ENCODE measurements at places on chromosomes 12 and 14.

DNA sequence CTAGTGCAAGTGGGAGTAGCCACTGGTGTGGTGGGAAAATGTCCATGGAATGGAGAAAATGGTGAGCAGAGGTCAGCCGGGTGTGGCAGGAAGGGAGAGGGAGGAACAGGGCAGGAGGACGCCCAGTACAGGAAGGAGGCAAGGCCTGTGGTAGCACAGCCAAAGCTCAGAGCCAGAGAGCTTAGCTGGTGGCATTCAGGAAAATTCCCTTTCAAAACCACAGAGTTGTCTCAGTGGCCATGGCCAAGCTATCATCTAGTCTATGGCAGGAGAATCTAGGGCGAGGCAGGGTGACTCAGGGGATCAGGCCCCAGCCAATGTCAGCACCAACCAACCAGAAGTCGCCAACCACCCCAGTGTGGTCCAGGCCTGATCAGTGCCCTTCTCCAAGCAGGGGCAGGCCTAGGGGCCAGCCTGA lies 67.7 kb upstream of the DDX11 start:
- DNase-seq: peak; percentile 4

- no peak for DNase-seq
Observed at GRCh38 chr14:94113490-94113889, 3.0 kb downstream of the IFI27 start.

DNA sequence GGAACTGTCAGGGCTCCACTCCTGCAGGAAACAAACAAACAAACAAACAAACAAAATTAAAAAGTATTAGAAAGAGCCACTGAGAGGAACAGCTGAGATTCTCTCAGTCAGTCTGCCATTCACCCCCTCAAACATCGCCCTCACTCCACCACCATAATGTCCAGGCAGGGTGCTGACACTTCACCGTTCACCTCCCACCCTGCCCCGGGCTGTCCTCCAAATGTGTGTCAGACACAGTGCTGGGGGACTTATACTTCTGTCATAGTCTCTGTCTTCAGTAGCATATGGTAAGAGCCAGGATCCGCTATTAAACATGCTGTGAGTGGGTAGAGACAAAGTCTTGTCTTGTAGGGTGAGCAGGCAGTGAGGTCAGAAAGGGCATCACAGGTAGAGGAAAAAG lies 28.3 kb downstream of the KRT18 start:
- DNase-seq: no peak

DNA sequence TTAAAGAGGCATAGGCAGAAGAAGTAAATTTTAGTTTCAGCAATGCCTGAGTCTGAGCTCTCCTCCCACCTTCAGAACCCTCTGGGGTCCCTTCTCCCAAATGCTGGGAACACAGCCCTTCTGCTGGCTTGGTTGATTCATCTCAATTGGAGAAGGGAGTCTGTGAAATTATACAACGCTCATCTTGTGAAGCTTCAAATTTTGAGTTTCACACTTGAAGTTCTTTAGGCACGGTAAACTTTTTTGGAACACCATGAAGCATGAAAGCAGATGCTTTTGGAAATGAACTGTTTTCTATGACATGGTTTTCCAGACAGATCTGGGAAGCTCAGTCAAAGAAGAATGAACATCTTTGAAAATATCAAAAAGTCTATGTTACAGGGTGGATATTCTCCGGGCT lies 69.9 kb downstream of the TBK1 start:
- DNase-seq: no peak

DNA sequence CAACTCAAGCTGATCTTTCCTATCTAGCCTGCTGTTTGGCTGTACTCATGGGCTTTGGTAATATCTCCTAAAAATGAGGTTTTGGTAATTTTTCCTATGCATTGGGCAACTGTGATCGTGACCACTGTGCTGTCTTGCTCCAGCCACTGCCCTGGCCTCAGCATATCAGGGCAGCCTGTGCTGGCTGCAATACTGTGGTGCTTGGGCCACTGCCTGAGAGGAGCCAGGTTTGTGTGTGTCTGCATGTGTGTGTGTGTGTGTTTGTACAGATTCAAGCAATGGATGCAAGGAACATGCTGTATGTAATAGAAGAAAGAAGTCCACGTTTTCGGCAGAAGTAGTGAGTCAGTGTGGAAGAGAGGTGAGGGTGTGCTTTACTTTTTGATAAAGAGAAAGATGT lies 13.0 kb downstream of the ERG28 start:
- no peak for DNase-seq

DNA sequence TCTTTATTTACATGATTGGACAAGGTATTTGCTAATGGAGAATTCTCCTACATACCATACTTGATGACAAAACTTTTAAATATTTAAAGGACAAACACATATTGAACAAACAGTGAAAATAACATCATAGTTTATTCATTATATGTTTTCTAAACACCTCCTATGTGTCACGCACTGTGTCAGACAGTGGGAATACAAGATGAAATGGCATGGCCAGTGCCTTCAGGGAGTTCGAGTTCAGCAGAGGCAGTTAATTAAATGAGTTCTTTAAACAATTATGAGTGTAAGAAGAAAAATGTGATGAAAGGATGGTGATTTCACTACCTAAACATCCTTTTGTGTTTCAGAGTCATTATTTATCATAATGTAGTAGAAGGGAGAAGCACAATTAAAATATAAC lies 159.8 kb downstream of the KCNH5 start:
- no peak for DNase-seq

GRCh38 chr12:95215949-95216348 lies 1.3 kb downstream of the FGD6 start:
- DNase-seq: no peak

DNA sequence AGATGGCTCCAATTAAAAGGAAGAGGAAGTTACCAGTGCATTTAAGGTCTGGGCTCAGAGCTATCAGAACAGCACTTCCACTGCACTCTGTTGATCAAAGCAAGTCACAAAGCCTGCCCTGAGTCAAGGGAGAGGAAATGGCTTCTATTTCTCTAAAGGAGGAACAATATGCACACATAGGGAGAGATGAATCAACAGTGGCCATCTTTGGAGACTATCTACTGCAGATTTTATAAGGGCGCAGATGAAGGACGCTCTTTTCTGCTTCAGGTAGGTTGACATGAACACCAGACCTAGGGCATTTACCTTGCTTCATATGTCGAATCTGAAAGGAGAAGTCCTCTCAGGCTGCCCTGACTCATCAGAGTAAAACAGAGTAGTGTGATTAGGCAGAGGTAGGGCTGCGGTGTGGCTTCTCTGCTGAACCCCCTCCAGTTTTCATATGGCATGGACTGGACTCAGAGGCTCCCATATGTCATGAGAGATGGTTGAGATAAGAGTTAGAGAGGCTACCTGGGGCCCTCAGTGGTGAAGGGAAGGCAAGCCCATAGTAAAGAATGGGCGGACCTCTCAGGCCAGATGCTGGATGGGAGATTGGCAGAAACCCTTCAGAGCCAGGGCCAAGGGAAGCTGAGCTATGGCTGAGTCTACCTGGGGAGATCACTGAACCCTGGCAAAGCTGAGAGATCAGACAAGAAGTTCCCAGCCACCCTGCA lies 84.4 kb downstream of the ARF6 start:
- DNase-seq: no peak

GRCh38 chr12:130988261-130988660 lies 34.6 kb downstream of the ADGRD1 start:
- DNase-seq: no peak

DNA sequence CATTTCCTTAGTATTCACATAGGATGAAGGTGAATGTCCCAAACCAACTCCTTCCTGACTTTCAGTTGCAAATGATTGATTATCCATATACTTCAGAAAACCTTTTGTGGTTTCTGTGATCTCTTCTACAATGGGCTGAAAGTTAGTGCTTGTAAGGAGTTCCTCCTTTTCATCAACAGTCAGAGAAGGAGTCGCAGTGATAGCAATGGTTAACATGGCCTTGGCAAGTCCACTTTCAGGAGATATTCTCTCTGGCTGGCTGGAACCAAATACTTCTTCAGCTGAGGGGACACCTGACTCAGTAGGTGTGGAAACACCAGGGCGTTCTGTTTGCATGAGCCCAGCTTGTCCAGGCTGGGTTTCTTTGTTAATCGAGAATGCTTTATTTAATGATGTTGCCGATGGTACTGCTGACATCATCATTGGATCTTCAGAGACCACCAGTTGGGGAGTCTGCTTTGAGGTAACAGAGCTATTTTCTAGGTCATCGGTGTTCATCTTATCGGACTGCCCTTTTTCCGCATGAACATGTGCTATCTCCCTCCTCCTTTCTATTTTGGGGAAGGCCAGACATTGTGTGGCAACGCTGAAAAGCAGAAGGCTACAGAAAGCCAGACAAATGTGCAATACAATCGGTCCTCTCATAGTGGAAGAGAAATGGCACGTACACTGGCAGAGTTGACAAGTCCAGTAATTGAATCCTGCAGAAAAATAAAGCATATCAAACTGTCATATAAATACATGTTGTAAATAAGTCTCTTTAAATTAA lies 13.1 kb downstream of the ARMH4 start:
- DNase-seq: peak; percentile 42

DNA sequence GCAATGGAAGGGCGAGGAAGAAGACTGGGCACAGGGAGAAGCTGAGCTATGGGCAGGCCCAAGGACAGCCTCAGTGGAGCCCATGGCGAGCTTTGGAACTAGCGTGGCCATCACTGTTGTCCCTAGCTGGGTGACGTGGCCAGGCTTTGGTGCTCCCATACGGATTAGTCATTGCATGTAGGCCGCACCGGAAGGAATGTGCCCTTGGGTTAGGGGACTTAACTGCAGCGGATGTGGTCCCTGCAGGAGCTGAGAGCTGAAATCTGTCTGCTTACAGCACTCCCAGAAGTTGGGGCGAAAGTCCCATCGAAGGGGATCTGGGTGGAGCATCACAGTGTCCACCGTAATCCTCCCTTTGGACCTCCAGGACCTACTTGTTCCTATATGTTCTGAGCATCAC lies 133.7 kb downstream of the PAPOLA start:
- DNase-seq: no peak

GRCh38 chr12:100414739-100415138 lies 57.9 kb downstream of the SLC17A8 start:
- DNase-seq: no peak

GRCh38 chr12:76881142-76881541 lies 2.3 kb upstream of the CSRP2 start:
- DNase-seq: no peak

GRCh38 chr12:85564786-85565185 lies 271.4 kb downstream of the RASSF9 start:
- DNase-seq: no peak

GRCh38 chr14:24708684-24709083 lies 74.7 kb upstream of the GZMB start:
- no peak for DNase-seq

- no peak for DNase-seq
Observed at GRCh38 chr14:101315802-101316296, 245.4 kb upstream of the DIO3 start.

DNA sequence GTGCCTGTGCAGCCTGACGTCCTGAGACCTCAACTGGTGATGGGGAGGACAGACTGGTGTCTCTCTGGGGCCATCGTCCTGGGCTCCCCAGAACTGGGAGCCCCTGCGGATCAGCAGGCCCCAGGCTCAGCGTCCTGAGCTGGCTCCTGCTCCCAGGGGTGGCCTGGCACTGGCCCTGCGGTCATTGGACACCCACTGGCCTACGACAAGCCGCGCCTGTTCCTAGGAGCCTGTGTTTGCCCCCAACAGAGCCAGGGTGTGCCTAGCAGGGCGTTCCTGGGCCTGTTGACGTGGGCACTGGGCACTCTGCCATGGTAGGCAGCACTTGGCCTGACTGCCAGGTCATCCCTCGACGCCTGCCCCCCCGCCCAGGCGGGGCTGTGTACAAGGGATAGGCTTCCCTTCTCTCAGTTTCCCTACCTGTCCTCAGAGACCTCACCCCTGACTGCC lies 8.4 kb downstream of the ADSS1 start:
- DNase-seq: peak; percentile 81
